ENCODE measurements at places on chromosomes 12 and 14. TPM values are rescaled to one million over a fixed set of nuclear protein-coding genes. Genes with fewer than 3 reads are reported as not detected.

The PLCZ1 gene
- not detected for total RNA-seq

The GALNT8 gene
- total RNA-seq = 0.87 TPM

The SAMD15 gene
- total RNA-seq = 0.29 TPM

The NTF3 gene
- total RNA-seq = not detected

The NYNRIN gene
- total RNA-seq = 0.04 TPM

The CCDC175 gene
- total RNA-seq = not detected

The ANKRD52 gene
- total RNA-seq = 31.1 TPM

The ACRBP gene
- total RNA-seq = 2.6 TPM

The GNB3 gene
- 0.66 TPM for total RNA-seq

The LGMN gene
- 3.6 TPM for total RNA-seq

The TAS2R8 gene
- not detected for total RNA-seq

The ADIPOR2 gene
- 40.0 TPM for total RNA-seq

The GLIPR1L1 gene
- total RNA-seq = not detected

The SNRNP35 gene
- 31.4 TPM for total RNA-seq

The TAS2R10 gene
- total RNA-seq = 0.48 TPM

The PDZRN4 gene
- total RNA-seq = not detected

The KRT5 gene
- not detected for total RNA-seq

The PTCSC3 gene
- total RNA-seq = not detected

The IL26 gene
- total RNA-seq = 66.8 TPM

The LAG3 gene
- 206 TPM for total RNA-seq

The GCN1 gene
- 94.4 TPM for total RNA-seq

The TRIM9 gene
- total RNA-seq = 1.3 TPM

The ZNF664 gene
- 48.3 TPM for total RNA-seq

The NELL2 gene
- total RNA-seq = 106 TPM

The MSRB3 gene
- total RNA-seq = not detected

The CSRP2 gene
- 1.2 TPM for total RNA-seq

The MAP1LC3B2 gene
- total RNA-seq = 0.90 TPM

The POTEG gene
- total RNA-seq = not detected

The CLEC1A gene
- not detected for total RNA-seq

The TAC3 gene
- 1.5 TPM for total RNA-seq

The NANOG gene
- total RNA-seq = not detected
